Activated T-helper 1 cell treated with anti-CD3 and anti-CD28 coated beads, Interleukin-2, amount 50 U/mL, for 16 hours (primary cell): ENCODE measurements at places on chromosomes 5 and 9.

DNA sequence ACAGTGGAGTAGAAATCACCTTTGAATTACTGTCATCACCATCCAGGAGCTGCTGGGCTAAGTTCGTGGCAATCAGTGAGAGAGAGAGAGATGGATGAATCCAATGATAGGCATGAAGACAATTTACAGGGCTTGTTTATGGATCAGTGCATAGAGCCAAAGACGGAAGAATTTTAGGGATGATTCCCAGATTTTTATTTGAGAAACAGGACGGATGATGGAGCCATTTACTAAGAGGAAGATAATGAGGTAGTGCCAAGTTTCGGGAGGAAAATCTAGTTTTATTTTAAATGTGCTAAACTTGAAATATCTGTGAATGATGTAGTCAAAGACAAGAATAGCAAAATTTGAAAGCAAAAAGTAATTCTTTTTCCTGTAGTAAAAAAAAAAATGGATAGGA, 394.2 kb upstream of the PAPPA start:
- no peak for DNase-seq

DNA sequence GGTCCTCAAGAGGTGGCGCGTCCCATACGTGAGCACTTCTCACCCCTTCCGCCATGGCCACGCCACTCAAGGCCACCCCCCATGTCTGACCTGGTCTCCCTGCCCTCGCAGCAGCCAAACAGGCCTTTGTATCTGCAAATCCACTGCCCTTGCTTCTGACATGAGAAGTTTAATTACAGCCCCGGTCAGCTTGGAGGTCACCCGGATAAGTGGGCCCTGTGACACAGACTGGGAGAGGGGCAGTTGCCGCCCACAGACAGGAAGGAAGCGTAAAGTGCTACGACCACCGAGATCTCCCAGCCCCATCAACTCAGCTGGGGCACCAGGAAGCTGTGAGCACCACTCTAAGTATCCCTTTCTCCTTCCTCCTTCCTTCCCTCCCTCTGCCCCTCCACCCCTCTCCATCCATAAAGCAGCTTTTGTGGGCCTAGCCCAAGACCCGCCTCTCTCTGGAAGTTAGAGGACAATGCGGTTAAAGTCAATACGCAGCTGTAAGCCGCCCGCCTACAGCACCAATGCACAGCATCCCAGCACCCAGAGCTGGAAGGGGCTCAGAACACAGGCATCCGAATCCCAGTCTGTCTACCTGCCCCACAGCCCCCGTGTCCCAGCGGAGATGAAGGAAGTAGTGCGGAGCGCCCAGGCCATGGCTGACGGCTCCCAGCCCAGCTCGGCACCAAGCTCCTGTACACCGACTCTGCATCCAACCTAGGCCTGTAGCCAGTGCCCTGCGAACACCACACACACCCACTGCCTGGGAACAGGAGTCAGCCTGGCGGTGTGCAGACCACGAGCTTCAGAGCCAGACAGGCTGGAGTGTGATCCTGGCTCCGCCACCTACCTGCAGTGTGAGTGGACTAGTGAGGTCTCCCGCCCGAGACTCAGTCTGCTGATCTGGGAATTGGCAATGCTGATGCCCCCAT, 44.8 kb upstream of the RNF130 start:
- DNase-seq: no peak

- no peak for DNase-seq
These were observed 1.5 kb upstream of the FXN start for GRCh38 chr9:69034071-69034470.

GRCh38 chr9:3993773-3994172, 306.1 kb downstream of the GLIS3 start:
- no peak for DNase-seq

- no peak for DNase-seq
These were observed 377.3 kb upstream of the MEF2C start for GRCh38 chr5:89260254-89260653.

- no peak for DNase-seq
These were observed 2.0 kb upstream of the RICTOR start for GRCh38 chr5:39076101-39076756.

GRCh38 chr9:15189481-15189880, 117.5 kb downstream of the TTC39B start:
- DNase-seq: no peak

DNA sequence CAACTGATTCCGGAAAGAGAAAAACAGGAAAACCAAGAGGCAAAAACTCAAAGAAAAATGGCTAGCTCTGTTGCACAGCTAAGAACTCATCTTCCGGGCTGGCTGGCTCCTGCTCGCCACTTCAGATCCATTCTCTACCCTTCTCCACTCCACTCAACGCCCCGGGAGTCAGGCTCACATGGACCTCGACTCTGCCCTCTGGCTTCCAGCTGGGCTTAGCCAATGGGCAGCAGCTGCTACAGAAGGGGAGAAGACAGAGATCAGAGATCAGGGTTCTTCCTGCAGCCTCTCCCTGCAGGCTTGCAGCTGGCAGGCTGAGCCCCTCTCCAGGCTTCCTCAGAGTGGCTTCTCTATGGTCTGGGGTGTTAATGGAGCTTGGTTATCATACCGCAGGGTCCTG, 187.5 kb downstream of the MED10 start:
- no peak for DNase-seq

DNA sequence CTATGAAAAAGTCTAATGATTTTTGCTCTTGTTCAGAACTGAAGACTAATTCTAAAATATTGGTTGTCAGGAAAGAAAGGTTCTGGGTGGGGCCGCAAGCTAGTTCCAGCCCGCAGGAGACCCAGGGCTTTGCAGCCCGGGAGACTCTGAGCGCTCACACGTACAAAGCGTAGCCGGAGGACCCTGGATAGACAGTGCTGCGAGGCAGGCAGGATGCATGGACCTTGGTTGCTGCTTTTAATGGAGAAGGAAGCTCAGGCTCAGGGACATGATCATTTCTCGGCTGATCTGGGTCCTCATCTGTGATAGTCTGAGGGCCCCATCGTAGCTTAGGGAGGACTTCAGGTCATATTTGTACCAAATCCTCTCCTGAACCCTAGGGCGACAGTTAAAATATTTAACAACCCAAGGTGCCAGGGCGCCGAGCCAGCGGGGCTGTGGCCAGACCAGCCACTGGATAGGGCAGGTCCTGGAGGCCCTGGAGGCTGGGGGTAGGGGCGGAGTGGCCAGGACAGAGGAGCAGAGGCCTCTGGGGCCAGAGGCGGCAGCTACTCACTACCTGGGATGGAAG, 70.1 kb upstream of the UNC5A start:
- no peak for DNase-seq

DNA sequence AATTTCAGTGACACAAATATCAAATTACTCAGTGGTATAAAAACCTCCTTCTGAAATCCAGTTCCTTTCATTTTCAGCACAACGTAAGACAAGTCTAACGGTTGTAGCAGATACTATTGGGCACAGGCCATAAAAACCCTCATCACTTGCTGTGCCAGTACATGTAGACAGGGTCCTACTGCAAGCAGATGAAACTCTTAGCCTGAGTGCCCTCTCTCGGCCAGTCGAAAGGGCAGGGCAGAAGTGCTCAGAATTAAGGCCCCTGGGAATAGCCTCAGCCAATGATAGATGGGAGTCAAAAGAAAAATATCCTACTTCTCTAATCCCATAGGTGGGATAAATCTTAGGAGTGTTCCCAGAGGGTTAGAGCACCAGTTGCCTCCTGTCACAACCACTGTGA, 168.5 kb upstream of the FER start:
- DNase-seq: no peak

DNA sequence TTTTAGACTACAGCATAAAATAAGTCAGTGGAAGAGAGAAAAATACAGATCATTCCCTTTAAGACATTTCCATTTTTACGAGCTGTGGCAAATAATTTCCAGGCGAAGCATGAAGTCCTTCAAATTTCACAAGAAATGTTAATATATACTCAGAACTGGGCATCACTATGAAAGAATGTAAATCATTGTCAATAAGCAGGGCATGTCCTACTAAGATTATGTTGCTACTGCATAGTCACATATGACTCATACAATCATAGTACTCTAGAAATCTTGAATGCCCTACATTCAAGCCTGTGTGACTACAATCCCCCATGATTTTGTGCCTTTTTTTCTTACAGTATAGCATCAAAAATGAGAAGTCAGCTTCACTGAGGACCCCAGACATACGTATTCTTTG, 485.2 kb upstream of the FTMT start:
- DNase-seq: no peak

DNA sequence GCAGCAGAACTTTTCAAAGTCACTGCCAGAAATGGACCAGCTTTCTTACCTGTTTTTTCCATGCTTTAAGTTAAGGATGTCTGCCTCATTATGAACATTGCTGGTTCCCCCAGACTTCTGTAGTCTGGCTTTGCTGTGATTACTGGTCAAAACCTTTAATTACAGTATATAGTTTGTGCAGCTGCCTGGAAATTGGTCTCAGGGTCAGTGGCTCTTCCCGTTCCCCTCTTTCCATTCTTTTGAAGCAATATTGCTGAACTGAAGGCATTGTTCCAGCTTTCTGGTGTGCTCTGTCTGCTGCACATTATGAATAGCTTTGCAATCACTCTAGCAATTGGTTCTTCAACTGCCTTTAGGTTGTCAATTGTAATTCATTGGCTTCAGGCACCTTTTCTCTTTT, 206.5 kb downstream of the ARL15 start:
- no peak for DNase-seq

- DNase-seq: no peak
These were observed 210.9 kb downstream of the FRMD3 start for GRCh38 chr9:83327323-83327722.

DNA sequence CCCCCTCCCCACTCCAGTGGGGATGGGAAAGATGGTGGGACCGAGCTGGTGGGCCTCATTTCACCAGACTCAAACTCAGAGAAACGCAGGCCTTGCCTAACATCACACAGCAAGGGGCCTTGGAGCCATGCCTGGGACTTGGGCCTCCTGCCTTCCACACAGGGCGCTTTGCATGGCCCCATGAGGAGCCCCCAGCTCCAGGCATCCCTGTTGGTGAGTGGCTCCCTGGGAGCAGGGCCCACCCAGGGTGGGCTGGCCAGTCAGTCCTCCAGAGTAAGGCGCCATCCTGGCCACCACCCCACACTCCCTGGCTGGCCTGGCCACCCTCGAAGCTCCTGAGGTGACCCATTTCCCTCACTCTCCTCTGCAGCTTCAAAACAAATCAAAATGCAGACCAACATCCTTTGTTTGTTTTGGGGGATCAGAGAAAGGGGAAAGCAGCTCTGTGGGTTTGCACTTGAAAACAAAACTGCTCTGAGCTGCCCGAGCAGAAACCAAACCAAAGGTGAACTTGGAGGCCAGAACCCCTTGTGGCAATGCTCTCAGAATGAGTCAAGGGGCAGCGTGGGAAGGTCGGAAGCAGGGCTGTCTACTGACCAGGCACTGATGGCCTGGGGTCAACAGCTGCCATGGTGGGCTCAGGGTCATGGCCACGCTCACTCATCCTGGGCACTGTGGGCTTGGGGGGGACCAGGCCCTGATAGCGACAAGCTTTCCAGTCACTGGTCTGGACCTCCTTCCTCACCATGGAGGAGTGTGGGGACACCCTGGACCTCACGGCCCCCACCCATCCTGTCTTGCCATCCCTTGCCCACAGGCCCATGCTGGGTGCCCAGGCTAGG, 37.0 kb upstream of the VDAC1 start:
- no peak for DNase-seq

DNA sequence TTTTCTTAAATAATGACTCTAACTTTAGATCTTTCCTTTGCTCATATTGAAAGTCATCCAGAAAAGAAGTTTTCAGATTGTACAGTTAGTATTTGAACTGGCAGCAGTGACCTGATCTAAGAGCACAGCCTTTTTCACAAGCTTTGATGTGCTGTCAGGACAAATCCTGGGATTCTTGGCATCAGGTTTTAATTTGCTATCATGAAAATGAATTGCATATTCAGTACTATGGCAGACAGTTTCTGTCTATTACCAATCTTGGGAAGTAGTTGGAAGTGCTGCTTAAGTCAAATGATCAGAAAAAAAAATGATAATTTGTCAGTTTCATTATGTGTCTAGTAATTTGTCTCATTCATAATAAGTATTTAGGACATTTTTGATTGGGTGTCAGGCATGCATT, 925.6 kb upstream of the ARRDC3 start:
- DNase-seq: no peak
